ENCODE measurements at places on chromosomes 2 and 18.
A peak's percentile ranks its signal among the peaks of the same experiment; 100 is the strongest.

DNA sequence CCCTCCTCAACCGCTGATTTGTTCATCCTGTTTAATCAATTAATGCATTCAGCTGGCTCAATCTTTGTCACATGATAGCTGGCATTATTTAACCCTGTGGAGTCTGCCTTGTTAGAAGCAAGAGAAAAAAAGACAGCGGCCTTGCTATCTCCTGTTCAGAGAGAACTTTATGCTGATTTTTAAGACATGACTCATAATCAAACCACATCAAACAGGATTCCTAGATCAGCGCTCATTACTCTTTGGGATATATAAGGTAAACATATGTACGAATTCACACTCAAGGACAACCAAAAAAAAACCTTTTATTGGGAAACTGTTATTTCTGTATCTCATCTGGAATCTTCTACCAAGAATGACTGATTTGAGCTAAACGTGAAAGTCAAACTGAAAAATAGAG is 195.1 kb downstream of the C1D start:
- H3K36me3 ChIP-seq = no peaks in the 10 kb centered on the region
- H3K27ac ChIP-seq = no peak overlapping the region
- DNase-seq = no peak
- H3K27me3 ChIP-seq = peaks cover 32% of the 10 kb centered on the region

GRCh38 chr2:29620890-29621289 is 300.5 kb downstream of the ALK start:
- no peak for DNase-seq
- H3K4me1 ChIP-seq = no peaks in the 10 kb centered on the region
- no peaks in the 10 kb centered on the region for H3K36me3 ChIP-seq
- peaks cover 71% of the 10 kb centered on the region for H3K27me3 ChIP-seq

GRCh38 chr2:144514616-144515091 is 5.3 kb downstream of the ZEB2 start:
- peaks cover 64% of the 10 kb centered on the region for H3K4me1 ChIP-seq
- H3K27me3 ChIP-seq = peaks cover 10% of the 10 kb centered on the region
- no peak overlapping the region for H3K4me3 ChIP-seq
- peaks cover 64% of the 10 kb centered on the region for H3K36me3 ChIP-seq
- H3K27ac ChIP-seq = no peak overlapping the region
- DNase-seq = no peak

DNA sequence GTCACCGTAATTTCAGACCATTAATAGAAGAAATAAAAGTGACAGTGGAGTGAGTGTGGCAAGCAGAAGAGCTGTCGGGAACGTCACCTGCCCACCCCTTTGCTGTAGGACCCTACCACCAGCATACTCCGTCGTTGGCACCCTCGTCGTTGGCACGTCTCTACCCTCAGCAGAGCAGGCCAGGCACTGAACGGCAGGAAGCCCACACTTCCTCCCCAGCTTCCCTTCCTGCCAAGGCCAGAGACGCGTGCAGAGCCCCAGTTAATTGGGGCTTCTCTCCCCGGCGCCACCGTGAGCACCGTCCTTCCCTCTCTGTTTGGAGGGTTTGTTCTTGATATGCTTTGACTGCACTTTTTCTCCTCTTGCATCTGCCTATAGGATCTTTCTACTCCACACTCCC is 27.0 kb upstream of the NFATC1 start:
- H3K4me1 ChIP-seq = peaks cover 22% of the 10 kb centered on the region
- H3K27ac ChIP-seq = peak overlapping the region; percentile 61
- no peaks in the 10 kb centered on the region for H3K27me3 ChIP-seq
- DNase-seq = no peak
- H3K4me3 ChIP-seq = no peak overlapping the region
- peaks cover 10% of the 10 kb centered on the region for H3K36me3 ChIP-seq

DNA sequence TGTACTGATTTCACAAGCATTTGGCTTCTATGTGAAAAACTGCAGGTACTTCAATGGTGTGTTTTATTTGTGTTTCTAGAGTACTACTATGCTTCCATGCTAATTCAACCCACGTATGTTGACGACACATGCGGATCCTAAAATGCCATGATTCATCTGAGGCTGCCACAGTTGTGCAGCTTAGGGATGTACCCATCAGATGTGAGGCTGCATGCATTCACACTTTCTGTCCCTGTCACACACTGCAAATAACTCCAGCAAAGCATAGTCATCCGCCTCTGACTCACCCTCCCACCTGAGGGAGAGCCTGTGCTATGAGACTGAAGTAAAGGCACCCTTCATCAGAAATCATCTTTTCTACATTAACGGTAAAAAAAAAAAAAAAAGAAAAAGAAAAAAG is 22.1 kb upstream of the SERTAD2 start:
- H3K4me1 ChIP-seq = no peaks in the 10 kb centered on the region
- DNase-seq = no peak
- H3K27me3 ChIP-seq = no peaks in the 10 kb centered on the region
- H3K27ac ChIP-seq = no peak overlapping the region

DNA sequence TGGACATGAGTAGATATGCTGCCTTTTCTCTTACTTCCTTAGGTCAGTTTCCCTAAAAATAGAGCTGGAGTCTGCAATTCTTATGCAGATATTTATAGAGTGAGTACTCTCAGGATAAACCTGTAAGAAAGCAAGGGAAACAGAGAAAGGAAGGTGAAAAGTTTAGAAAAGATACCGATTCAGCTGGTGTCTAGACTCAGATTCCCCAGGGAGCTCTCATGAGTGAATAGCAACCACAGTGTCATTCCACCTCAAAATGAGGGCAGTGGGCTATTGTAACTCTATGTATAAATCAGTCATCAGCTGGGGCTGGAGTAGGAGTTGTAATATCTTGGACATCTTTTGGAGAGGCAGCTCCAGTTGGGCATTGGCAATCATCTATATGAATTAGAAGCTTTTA is 1485.1 kb upstream of the TMEFF2 start:
- H3K4me1 ChIP-seq = no peaks in the 10 kb centered on the region
- no peak for DNase-seq
- no peak overlapping the region for H3K4me3 ChIP-seq
- H3K27ac ChIP-seq = no peak overlapping the region
- H3K27me3 ChIP-seq = no peaks in the 10 kb centered on the region

DNA sequence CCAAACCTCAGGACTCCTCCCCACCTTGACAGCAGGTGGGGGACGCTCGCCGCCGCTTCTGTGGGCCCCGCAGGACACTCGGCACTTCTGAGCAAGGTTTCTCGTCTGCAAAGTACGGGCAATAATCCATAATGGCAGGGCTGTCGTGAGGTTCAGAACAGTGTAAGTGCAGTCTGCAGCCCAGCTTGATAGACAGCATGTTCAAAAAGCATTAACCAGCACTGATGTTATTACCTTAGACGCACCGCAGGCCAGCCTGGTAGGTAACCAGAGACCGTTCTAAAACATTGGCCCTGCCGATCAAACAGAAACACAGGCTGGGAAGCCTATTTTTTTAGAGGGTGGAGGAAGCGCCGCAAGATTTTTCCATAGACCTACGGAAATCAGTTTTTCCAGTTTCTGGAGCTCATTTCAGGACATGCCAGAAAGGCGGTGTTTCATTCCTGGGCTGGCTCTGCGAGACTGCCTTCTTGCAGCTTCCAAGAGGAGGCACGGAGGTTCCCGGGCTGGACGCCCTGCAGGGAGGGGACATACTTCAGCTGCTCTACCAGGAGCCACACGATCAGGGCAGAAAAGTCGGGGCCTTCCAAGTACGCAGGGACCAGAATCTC is 148.7 kb downstream of the TPO start:
- no peaks in the 10 kb centered on the region for H3K27me3 ChIP-seq
- no peak for DNase-seq
- H3K4me1 ChIP-seq = peaks cover 6% of the 10 kb centered on the region
- H3K36me3 ChIP-seq = peaks cover 2% of the 10 kb centered on the region
- H3K27ac ChIP-seq = no peak overlapping the region
- no peak overlapping the region for H3K4me3 ChIP-seq

DNA sequence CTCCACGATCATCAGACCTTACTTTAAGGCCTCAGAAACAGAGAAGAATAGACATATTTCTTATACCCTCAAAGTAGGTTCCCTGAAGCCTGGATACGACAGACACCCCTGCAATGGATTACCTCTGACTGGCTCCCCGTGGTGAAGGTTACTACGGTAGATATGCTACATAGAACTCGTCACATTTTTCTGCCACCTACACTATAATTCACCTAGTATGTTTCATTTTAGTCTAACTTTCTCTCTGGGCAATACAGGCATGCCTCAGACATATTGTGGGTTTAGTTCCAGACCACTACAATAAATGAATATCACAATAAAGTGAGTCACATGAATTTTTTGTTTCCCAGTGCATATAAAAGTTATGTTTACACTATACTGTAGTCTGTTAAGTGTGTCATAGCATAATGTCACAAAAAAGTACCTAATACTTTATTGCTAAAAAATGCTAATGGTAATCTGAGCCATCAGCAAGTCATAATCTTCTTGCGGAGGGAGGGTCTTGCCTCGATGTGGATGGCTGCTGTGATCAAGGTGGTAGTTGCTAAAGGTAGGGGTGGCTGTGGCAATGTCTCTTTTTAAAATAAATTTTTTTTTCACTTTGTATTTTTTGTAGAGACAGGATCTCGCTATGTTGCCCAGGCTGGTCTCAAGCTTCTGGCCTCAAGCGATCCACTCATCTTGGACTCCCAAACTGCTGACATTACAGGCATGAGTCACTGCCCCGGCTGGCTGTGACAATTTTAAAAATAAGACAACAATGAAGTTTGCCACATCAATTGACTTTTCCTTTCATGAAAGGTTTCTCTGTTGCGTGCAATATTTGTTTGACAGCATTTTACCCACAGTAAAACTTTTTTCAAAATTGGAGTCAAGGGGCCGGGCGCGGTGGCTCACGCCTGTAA is 64.6 kb downstream of the TGIF1 start:
- no peak overlapping the region for H3K27ac ChIP-seq
- no peaks in the 10 kb centered on the region for H3K27me3 ChIP-seq
- no peak for DNase-seq
- peaks cover 8% of the 10 kb centered on the region for H3K36me3 ChIP-seq
- H3K4me3 ChIP-seq = no peak overlapping the region

- no peak for DNase-seq
- H3K36me3 ChIP-seq = no peaks in the 10 kb centered on the region
- no peak overlapping the region for H3K27ac ChIP-seq
Observed at GRCh38 chr2:29351916-29352591, 236.8 kb downstream of the CLIP4 start.
